Esophagus mucosa (tissue), 1 donor: ENCODE measurements at places on chromosomes 5 and 9.

DNA sequence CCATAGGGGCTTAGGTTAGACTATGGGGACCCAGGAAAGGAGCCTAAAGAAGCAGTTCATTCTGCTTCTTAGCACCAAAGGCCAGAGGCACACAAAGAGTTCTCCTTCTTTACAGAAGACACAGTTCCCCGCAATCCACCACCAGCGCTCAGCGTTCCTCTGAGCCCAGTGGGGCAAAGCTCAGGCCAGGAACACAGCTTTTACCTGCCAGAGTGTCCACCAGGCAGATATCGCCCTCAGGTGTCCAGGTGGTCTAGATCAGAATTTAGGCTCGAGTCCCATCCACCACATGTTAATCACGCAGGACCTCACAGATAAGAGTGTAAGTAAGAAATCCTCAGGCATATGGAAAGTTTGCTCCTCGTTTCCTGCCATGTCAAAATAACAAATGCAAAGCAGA lies 53.0 kb downstream of the UBE2QL1 start:
- no peak for ATAC-seq

GRCh38 chr9:78724896-78725295 lies 428.0 kb downstream of the PSAT1 start:
- no peak for ATAC-seq

- no peak for ATAC-seq
Observed at GRCh38 chr5:172466062-172466461, 11.7 kb upstream of the SH3PXD2B start.

GRCh38 chr5:126938466-126938865 lies 91.9 kb downstream of the MARCHF3 start:
- no peak for ATAC-seq

GRCh38 chr9:19049917-19050636 lies 850 bp downstream of the RRAGA start:
- no peak for ATAC-seq

- no peak for ATAC-seq
Observed at GRCh38 chr9:138040446-138041430, 163.2 kb downstream of the CACNA1B start.

DNA sequence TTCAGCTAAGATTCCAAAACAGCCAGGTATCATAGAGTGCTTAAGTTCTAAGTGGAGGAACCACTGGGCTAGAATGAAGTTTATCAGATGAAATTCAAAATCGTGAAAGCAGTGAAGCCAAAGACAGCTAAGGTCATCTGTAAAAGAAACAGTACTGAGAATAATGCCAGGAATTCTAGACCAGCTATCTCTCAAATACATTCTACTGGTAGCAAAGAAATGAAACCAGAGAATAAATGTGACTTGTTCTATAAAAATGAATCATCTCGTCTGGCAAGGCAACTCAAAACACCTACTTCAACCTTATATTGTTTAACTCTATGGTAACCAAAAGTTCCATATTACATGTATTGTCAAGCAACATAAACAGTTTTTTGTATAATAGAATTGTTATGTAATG lies 51.3 kb upstream of the RGMB start:
- no peak for ATAC-seq

DNA sequence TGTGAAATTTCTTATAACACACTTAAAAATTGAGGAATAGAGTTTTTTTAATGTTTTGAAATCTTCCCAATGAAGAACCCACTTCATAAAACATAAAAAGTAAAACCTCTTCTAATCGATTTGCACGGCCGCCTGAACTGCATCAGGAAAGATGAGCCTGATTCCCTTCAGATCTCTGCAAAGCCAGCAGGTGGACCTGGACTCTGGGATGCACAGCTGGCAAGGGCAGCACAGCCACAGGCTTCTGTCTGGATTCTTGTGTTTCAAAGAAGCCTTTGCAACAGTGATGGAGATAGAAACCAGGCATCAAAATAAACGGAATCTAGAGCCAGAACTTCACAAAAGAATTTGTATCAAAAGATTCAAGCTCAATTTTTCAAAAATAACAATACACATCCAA lies 36.0 kb upstream of the SPATA31C2 start:
- no peak for ATAC-seq

DNA sequence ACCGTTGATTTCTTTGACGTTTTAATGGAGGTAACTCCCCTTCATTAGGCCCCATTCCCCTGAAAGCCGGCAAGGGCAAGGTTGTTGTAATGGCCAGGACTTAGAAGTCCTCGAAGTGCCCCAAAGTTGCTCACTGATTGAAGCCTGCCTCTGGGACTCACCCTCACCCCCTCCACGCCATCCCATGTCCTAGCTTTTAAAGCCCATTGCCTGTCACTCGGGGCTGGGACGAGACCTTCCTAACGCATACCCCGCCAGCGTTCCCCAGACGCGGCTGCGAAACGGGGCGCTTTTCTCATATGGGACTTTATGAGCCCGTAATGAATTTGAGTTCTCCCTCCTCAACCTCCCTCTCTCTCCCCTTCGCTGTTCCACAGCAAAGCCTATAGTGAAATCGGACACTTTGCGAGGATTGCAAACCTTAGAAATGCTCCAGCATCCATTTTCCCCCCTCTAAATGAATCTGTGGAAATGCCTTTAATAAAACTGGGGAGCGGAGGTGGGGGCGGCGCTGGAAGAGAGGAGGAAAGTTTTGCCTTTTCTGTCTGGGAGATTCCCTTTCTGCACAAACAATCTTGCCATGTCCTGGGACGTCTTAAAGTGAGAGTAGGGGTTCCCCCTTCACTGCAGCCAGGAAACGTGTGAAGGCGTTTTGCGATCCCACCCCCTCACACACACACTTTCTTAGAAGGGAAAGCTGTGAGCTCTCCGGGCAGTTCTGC lies 1.5 kb downstream of the PAPPA start:
- ATAC-seq: peak; percentile 12

DNA sequence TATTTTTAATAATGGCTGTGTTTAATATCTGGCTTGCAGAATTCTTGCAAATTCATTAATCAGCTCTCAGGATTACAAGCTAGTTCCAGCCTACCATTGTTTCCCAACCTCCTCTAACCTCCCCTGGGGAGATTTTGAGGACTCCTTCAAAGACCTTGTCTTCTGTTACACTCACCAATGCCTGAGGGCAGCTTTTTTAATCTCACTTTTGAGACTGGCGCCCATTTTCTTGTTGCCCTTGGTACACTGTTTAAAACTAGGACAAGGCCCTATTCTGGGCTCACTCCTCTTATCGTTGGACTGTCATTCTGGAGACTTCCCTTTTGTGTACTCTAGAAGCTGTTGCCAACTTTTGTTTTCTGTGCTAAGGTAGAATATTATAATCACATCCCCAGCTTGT lies 13.6 kb upstream of the EQTN start:
- ATAC-seq: no peak

DNA sequence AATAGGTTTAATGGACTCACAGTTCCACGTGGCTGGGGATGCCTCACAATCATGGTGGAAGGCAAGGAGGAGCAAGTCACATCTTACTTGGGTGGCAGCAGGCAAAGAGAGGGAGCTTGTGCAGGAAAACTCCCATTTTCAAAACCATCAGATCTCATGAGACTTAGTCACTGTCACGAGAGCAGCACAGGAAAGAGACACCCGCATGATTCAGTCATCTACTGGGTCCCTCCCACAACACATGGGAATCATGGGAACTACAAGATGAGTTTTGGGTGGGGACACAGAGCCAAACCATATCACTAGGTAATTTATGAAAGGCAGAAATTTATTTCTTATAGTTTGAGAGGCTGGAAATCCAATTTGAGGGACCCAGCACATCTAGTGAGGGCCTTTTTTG lies 40.0 kb downstream of the MTREX start:
- ATAC-seq: no peak

- peak; percentile 15 for ATAC-seq
Observed at GRCh38 chr9:6153425-6153824, 62.2 kb upstream of the IL33 start.

- no peak for ATAC-seq
Observed at GRCh38 chr9:134374301-134375010, 48.2 kb downstream of the RXRA start.

GRCh38 chr5:123033157-123033671 lies 3.3 kb downstream of the PPIC start:
- peak; percentile 61 for ATAC-seq

DNA sequence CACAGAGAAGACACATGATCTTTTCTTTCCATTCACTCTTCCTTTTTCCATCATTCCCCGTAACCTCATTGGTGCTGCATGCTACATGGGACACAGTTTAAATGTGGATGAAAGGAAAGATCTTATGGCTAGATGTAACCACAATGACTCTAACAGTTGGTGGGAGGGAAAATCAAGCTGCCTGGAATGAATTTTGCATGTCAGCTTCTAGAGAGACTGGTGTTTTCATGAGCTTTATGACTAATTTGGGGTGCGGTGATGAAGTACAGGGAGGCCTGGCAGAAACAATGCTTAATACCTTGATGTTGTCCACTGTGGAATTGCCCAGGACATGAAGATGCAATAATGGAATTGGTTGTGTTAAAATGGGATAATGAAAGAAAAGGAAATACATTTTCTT lies 55.9 kb upstream of the MYO10 start:
- ATAC-seq: peak; percentile 42

GRCh38 chr5:96315431-96315830 lies 117.6 kb downstream of the PCSK1 start:
- no peak for ATAC-seq

DNA sequence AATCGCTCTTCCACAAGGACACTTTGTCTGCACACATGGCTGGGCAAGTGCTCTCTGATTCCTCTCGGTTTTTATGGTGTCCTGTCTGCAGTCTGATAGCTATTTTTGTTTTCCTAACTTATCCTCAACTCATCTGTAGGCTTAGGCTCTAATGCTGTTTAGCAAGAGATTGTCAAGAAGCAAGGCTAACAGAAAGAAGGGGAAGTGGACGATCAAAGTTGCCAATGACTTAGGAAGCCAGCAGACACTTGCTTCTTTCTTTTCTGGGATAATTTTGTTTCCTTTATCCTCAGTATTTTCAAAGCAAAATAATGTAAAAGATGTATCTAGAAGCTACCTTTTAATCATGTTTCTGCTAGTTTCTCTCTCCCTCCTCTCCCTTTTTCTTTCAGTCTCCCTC lies 130.7 kb downstream of the PRKACG start:
- ATAC-seq: no peak

- ATAC-seq: no peak
Observed at GRCh38 chr5:174239718-174240117, 194.2 kb downstream of the NSG2 start.

GRCh38 chr5:181198106-181198685 lies 6.8 kb downstream of the TRIM7 start:
- no peak for ATAC-seq

- ATAC-seq: no peak
Observed at GRCh38 chr5:179154346-179154990, 94.3 kb downstream of the ZNF354C start.

DNA sequence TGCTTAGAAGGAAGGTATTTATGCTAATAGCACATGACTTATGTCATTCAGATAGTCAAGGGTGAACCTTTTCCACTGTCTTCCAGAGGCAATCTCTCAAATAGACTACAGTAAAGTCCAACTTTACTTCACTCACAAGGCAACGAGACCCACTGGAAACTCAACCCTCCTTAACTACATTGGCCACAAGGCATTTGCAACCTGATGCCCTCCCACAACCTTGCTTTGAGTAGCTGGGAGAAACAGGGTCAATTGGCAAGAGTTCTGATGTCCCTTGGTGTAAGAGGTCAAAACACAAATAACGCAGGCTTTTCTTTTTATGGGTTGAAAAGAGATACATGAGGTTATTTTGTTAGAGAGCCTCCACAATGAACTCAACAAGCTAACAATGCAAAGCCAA lies 6.1 kb downstream of the GAS1 start:
- ATAC-seq: no peak

DNA sequence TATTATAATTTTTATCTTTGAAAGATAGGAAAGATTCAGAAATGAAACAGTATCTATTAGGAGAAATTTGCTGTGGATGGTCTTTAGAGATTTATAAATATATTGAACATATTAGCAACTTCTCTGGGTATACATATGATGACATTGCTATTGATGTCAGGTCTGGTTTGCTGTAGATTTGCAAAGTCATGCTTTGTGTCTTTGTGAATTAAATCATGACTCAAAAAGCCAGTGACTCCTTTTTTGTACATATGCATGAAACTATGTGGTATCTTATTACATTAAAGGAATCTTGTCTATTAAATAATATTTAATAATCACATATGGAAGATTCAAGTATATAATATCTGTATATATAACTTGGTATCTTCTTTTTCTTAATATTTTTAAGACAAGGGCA lies 141.9 kb downstream of the ST8SIA4 start:
- ATAC-seq: no peak

GRCh38 chr5:139968547-139969261 lies 74.4 kb downstream of the NRG2 start:
- peak; percentile 99 for ATAC-seq

DNA sequence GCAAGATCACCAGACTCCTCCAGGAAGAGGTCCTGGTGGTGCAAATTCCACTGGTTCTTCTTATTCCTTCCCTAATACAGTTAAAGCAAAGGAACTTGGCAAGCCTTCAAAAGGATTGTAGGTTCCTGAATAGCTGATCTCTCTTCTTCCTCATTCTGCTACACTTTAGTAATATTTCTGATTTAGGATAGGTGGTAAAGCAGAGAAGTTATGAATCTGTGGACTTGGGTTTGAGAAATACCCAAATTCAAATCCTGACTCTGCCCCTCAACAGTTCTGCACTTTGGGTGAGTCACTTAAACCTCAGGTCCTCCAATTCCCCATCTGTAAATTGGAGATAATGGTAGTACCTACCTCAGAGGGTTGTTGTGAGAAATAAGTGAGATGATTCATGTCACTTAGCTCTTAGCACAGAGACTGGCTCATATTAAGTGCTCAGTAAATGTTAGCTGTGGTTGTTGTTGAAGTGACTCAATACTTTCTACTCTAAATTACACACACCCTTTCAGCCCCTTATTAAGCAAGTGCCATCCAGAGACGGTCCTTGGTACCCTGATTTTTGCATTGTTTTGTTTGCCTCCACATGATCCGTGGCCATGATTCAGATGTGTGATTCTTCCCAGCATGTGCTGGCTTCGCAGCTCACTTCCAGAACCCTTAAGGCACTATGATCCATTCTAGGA lies 5.2 kb downstream of the SH3RF2 start:
- peak; percentile 76 for ATAC-seq

- ATAC-seq: peak; percentile 1
Observed at GRCh38 chr9:128818839-128819715, 777 bp downstream of the ENDOG start.

DNA sequence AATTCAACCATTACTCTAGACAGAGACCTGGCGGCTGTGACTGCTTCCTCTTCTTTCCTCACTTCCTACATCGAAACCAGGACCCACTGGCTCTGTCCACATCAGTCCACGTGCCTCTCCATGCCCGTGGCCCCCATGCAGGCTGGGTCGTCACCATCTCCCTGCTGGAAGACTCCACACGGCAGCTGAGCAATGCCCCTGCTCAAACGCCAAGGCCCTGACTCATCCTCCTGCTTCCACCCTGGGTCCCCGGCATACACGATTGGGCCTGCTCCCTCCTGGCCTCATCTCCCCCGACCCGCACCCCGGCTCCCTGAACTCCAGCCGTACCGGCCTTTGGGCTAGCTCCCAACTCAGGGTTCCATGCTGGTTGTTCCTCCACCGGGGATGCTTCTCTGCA lies 67.2 kb upstream of the IER5L start:
- ATAC-seq: no peak
